ENCODE measurements at places on chromosomes 13 and 19.
A peak's percentile ranks its signal among the peaks of the same experiment; 100 is the strongest.

DNA sequence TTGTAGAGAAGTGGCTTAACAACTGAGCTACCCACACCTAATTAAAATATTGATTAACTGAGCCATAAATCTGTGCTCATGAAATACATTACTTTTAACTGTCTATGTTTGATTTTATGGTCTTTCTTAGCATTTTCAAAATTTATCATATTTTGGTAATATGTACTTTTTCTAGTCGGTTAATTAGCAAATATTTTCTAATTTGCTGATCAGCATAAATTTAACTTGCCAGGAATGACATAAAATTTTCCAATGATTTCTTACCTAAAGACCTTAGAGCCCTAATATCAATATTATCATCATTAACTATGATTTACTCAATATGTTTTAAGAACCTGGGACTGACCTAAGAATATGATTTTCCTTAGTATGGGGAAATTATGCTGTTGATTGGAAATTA is 19.9 kb upstream of the COG6 start:
- no peak for DNase-seq

GRCh38 chr19:16036941-16037340 is 39.4 kb upstream of the TPM4 start:
- DNase-seq = no peak

- peak; percentile 26 for DNase-seq
Observed at GRCh38 chr13:57627663-57628062, 3.9 kb upstream of the PCDH17 start.

DNA sequence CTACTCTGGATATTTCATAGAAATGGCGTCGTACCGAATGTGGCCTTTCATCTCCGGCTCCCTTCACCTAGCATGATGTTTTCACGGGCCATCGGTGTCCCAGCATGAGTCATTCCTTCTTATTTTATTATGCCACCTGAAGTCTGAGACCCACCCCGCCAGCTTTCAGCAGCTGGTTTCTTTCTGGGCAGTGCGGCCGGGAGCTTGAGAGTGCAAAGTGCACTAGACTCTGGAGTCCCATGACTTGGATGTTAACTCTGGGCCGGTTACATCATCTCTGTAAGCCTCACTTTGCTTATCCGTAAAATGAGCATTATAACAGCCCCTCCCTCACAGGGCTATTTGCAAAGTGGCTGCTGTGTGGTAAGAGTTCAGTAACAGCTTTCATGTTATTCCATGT is 5.8 kb upstream of the KMT5C start:
- DNase-seq = no peak

- no peak for DNase-seq
Observed at GRCh38 chr13:109385242-109385560, 401.2 kb downstream of the IRS2 start.

- no peak for DNase-seq
Observed at GRCh38 chr13:83987394-83987793, 105.1 kb upstream of the SLITRK1 start.

GRCh38 chr19:41844601-41845000 is at the start of gene LYPD4:
TSS of gene LYPD4 (minus strand) at chr19:41844683. CDS start at chr19:41839285, 5,398 bp downstream.
- no peak for DNase-seq

DNA sequence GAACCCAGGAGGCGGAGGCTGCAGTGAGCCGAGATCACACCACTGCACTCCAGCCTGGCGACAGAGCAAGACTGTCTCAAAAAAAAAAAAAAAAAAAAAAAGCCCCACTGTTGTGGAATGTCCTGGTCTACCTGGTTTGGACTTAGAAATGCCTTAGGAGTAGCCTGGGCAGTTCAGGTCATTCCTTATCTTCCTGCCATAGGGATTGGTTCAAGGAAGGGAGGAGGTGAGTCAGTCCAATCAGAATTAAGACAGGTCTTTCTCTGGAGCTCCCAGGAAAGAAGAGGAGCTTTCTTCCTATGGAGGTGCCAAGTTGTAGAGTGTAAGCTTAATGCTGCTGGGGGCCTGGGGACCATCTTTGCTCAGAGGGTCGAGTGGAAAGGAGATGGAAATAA is 44.8 kb downstream of the SIPA1L3 start:
- no peak for DNase-seq

- DNase-seq = no peak
Observed at GRCh38 chr19:54429545-54430227, 14.4 kb downstream of the TTYH1 start.

DNA sequence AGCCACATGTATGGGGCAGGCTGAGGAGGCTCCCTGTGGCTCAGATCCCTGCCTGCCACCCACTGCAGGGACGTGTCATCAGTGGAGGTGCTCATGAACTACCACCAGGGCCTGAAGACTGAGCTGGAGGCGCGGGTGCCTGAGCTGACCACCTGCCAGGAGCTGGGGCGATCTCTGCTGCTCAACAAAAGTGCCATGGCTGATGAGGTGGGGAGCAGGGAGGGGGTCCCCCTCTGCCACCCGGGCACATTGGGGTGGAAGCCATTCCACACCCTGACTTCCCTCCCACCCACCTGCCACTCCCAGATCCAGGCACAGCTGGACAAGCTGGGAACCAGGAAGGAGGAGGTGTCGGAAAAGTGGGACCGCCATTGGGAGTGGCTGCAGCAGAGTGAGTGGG is 11.3 kb upstream of the SHKBP1 start:
- DNase-seq = no peak

GRCh38 chr19:20660473-20661140 is 764 bp downstream of the ZNF626 start:
- DNase-seq = no peak

DNA sequence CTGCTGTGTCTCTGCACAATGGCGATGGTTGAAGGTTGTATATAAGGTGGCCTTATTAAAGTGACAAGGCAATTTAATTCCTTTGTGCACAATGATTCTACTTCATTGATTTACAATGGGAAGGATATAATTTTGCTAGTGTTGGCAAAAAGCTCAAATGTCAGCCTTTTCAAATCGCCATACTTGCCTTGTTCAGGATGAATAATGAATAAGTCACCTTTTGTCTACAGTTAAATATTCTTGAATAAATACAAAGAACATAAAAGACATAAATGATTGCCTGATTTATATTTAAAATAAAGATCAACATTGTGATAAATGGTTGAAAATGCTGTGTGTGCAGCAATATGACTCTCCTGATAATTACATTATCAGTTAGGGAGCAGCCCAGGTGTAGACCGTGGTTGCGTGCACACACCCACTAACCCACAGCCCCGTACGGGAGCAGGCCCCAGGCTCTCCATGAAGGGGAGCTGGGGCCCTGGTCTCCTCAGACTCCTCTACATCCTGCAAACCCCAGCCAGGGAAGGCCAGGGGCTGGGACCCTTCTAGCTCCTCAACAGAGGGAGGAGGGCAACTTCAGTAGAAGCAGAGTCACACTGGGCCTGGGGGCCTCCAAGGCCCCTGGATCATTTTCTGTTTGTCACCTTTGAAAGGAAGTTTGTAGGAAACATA is 64.9 kb downstream of the TEX29 start:
- no peak for DNase-seq

GRCh38 chr19:945401-946252 is 19.8 kb downstream of the ARID3A start:
- no peak for DNase-seq
